ENCODE measurements at places on chromosomes 16 and 17.

DNA sequence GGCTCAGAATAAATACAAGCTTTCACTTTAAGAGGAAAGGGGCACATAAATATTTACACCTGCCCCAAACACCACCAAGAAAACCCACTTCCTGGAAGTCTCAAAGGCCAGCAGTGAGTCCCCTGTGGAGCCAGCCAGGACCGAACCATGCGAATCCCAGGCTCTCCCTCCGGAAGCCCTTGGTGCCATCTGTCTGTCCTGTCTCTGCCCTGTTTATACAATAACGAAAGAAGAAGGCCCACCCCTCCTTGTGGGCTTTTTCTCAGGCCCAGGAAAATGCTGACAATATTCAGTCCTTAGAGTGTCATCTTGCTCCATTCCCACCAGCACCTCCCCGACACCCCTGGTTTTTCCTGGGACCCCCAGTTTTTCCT, 3.6 kb upstream of the SLC6A4 start:
- no peak for DNase-seq

- DNase-seq: no peak
Observed at GRCh38 chr16:4345836-4346781, 5.0 kb downstream of the PAM16 start.

- DNase-seq: no peak
Observed at GRCh38 chr17:13540546-13540945, 61.2 kb downstream of the HS3ST3A1 start.

DNA sequence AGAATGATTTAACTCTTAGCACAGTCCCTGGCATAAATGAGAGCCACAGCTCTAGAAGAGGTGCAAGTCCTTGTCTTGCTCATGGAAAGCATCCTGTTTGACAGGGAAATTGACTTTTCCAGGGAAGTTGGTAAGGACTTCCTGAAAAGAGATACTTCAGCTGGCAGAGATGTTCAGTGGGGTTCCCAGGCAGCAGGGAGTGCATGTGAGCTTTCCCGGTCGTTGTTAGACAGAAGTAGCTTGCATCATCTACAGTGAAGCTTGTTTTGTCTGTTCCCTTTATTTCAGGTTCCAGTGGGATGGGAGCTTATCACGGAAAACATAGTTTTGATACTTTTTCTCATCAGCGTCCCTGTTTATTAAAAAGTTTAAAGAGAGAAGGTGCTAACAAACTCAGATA, 22.9 kb downstream of the ALDH3A2 start:
- DNase-seq: no peak

DNA sequence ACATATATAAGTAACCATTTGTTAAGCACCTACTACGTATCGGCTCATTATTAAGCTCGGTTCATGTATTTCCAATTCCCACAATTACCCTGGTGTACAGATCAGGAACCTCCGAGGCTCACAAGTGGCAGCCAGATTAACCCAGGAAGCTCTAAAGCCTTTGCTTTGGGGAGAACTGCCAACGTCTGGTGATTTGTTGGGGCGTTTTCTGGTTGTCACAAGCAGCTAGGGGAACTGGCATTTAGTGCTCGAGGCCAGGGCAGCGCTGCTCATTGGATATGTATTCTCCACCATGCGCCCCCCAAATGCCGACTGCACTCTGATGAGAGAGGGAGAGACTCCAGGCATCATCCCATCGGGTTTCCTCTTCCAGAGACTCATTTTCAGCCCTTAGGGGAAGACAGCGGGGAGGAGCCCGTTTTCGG, 541 bp downstream of the ZNF18 start:
- DNase-seq: peak; percentile 15

- DNase-seq: no peak
Observed at GRCh38 chr17:7843257-7843535, 9.2 kb downstream of the KDM6B start.

DNA sequence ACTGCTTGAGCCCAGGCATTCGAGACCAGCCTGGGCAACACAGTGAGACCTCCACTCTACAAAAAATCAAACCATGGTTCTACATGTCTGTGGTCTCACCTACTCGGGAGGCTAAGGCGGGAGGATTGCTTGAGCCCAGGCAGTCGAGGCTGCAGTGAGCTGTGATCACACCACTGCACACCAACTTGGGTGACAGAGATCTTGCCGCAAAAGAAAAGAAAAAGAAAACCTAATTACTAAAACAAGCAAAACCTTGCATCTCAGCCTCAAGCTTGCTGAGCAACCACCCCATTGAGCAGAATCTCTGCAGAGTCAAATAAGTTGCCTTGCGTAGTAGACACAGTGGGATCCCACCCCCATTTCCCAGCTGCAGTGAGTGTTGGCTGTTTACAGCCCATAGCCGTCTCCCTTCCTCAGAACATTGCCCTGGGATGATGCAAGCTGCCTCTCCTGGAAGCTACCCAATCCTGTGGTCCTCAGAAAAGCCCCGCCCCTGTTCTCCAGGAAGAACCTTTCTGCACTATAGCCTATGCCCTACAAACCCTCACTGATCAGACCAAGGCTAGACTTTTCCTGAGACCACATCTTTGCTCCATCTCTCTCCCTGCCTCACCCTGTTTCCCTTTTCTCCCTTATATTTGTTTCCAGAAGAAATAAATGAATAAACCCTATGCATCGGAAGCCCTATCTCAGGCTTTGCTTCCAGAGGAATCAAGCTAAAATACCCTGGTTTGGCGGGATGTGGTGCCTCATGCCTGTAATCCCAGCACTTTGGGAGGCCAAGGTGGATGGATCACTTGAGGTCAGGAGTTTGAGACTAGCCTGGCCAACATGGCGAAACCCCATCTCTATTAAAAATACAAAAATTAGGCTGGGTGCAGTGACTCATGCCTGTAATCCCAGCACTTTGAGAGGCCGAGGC, 16.7 kb upstream of the ERN2 start:
- no peak for DNase-seq

GRCh38 chr17:77184474-77184873, 43.7 kb downstream of the SEC14L1 start:
- no peak for DNase-seq

DNA sequence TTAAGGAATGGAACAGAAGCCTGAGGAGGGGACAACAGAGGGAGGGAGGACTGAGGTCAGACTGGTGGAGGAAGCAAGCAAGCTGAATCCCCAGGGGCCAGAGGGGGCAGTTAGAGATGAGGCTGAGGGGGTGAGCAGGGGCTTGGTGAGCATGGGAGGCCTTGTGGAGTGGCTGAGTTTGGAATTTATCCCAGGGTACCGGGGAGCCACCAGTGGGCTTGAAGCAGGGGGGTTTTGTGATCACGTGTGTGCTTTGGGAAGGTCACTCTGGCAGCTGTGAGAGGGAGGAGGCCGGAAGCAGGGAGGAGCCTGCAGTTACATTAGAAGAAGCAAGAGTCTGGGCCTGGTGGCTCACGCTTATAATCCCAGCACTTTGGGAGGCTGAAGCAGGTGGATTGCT, 9.8 kb upstream of the CTCF start:
- no peak for DNase-seq

DNA sequence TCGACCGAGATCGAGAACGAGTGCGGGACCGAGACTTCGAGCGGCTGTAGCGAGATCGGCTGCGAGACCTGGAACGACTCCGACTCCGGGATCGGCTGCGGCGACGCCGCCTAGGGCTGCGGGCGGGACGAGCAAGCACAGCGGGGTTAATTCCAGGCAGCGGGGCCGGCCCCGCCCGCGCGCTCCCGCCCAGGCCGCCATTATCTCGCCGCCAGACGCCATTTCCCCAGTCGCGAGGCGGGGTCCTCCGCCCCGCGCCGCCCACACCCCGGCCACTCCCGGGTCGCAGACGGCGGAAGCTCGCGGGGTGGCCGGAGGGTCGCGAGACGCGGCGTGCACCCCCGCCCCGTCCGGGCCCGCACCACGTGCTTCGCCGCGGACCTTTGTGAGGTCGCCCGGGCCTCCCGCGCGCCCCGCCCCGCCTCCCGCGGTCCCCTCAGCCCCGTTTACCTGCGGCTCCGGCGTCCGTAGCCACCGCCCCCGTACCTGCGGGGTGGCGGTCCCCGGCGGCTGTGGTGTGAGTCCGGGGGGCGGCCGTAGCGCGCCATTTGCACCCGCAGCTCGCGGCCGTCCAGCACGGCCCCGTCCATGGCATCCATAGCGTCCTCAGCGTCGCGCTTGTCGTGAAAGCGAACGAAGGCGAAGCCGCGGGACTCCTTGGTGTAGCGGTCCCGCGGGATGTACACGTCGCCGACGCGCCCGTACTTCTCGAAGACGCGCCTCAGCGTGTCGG, 616 bp downstream of the SRSF2 start:
- no peak for DNase-seq

DNA sequence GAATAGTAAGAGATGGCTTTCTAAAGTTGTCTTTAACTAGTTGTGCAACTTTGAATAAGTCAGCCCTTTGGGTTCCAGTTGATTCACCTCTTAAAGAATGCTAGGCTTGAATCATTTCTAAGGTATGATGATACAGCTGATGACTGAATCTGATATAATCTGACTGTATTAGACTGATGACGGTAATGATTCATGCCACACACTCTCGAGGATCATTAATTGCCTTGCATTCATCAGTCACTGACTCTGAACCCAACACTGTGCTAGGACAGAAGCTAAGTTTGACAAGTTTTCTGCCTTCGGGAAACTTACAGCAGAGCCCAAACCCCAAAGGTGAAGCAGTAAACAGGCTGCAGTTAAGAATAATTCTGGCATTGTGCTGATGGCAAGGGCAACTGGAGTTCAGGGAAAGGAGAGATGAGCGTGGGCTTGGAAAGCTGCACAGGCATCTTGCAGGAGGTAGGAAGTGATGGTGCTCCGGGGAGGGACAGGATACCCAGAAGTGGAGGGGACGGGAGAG, 25.8 kb downstream of the ASIC2 start:
- no peak for DNase-seq

GRCh38 chr16:64352246-64352645, 769.6 kb downstream of the CDH11 start:
- no peak for DNase-seq

GRCh38 chr17:42337442-42337841, 49.1 kb downstream of the STAT5A start:
- no peak for DNase-seq

GRCh38 chr17:67606896-67607604, 110.7 kb upstream of the NOL11 start:
- no peak for DNase-seq

DNA sequence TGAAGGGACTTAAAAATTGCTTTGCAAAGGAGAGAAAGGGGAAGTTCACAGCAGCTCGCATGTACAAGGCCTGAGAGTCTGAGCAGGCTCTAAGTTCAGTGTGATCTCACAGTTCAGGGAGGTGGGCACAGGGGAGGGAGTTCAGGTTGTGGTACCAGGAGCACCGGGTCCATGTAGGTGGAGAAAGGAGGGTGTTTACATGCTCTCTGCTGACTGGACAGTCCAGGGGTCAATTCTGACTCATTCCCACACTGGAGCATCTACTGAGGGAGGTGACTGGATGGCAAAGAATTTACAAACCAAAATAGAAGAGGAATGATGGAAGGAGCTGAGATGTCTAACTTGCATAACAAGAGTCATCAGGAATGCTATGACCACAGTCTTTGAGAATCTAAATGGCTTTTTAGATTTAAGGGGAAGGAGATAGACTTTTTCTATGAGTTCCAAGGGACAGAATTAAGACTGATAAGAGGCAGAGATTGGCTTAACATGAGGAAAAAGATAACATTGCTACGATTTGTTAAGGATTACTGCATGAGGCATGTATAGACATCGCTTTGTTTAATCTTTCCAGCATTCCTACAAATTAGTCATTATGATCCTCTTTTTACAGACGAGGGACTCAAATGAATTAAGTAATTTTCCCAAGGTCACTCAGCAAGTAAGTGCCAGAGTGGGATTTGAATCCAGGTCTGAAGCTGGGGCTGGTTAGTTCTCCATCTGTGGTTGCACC, 29.9 kb downstream of the MIS12 start:
- peak; percentile 84 for DNase-seq

GRCh38 chr17:52938623-52939230, 780.2 kb upstream of the CA10 start:
- DNase-seq: no peak

DNA sequence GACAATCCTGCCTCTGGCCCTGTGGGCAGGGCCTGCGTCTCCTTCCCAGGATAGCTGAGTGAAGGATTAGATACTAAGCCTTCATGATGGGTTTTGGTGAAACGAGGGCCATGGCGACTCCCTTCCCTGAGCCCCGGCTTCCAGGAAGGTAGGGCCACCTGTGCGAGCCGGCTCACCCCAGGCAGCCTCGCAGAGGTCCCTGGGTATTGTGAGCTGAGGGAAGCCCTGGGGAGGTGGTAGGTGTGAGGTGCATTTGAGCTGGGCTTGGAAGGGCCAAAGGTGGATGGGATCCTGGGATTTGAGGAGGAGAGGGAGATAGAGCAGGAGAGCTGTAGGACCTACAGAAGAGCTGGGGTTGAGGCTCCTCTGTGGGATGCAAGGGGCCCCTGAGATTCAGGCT, 6.5 kb upstream of the P2RX1 start:
- no peak for DNase-seq

DNA sequence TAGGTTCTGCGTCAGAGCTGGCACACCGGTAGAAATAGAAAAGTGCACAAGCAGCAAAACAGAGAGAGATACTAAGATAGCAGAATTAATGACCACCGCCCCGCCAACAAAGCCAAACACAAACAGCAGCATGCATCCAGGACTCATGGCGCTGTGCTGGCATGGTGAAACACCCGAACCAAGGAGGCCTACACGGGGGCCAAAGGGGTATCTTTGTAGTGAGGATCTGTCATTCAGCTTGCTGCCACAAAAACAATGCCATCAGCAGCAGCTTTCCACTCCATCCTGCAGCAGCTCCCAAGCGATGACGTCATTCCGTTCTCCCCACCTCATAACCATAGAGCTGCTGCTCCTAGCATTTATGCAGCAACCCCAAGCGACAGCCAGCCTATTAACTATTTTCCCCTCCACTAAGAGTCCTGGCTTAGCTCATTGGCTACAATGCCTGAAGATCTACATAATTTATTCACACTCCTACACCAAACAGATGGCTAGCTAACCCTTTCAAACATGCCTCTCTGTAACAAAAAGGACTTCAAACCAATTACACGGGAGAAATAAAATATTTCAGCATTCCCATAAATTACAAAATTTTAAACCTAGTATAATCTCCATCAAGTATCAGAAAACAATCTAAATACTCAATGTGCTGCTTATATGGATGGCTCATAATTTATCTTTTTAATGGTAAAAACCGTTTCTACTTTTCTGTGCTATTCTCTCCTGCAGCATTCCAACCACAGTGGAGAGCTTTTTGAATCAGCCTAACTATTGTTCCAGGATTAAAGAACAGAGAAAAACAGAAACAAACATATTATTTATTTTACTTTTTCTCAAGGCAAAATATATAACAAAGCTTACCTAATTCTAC, 73.9 kb downstream of the SPAG9 start:
- DNase-seq: peak; percentile 28

- no peak for DNase-seq
Observed at GRCh38 chr17:28338056-28338768, 2.7 kb downstream of the TNFAIP1 start.

GRCh38 chr16:48393485-48394354, 8.5 kb upstream of the SIAH1 start:
- DNase-seq: no peak

GRCh38 chr17:76727745-76728456, 1.3 kb downstream of the METTL23 start:
- no peak for DNase-seq

DNA sequence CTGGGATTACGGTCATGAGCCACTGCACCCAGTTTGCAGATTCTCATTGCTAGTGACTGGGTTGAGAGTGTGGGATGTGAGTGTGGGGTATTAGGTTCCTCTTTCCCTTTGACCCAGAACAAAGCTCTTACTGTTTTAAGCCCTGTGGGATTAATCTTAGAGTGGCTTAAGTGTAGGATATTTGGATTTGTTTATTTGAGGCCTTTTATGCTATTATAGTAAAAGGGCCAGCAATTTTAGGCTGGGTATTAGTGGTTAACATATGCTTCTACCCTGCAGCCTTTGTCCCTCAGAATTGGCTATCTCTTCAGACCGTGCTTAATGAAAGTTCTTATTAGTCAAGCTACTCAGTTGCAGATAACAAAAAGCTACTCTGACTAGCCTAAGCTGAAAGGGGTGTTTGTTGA, 3.2 kb downstream of the SGF29 start:
- no peak for DNase-seq

Data from H54 (cell line).